ENCODE measurements at places on chromosomes 6 and 20. TPM values are rescaled to one million over a fixed set of nuclear protein-coding genes. Genes with fewer than 3 reads are reported as not detected.

DNA sequence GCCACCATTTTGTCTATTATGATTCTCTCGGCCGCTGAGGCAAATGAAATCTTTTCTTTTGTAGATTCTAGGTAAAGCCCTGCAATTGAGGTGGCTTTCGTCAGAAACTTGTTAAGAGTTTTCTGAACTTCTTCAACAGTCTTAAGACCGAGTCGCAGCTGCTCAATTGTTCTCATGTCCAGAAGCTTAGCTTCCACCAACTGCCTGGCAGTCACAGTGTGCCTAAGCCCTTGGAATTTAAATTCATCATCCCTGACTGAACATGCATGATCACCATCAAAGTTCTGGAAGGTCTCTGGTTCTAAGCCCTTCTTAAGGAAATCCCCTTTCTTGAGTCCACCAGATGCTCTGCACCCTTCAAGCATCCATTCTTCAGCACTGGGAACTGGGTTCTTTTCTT, 25.7 kb downstream of the DST start:
- H3K36me3 ChIP-seq, result peaks cover 4% of the 10 kb centered on the region
- H3K4me3 ChIP-seq, result no peak overlapping the region
- no peak overlapping the region for H3K27ac ChIP-seq
- no peaks in the 10 kb centered on the region for H3K4me1 ChIP-seq

DNA sequence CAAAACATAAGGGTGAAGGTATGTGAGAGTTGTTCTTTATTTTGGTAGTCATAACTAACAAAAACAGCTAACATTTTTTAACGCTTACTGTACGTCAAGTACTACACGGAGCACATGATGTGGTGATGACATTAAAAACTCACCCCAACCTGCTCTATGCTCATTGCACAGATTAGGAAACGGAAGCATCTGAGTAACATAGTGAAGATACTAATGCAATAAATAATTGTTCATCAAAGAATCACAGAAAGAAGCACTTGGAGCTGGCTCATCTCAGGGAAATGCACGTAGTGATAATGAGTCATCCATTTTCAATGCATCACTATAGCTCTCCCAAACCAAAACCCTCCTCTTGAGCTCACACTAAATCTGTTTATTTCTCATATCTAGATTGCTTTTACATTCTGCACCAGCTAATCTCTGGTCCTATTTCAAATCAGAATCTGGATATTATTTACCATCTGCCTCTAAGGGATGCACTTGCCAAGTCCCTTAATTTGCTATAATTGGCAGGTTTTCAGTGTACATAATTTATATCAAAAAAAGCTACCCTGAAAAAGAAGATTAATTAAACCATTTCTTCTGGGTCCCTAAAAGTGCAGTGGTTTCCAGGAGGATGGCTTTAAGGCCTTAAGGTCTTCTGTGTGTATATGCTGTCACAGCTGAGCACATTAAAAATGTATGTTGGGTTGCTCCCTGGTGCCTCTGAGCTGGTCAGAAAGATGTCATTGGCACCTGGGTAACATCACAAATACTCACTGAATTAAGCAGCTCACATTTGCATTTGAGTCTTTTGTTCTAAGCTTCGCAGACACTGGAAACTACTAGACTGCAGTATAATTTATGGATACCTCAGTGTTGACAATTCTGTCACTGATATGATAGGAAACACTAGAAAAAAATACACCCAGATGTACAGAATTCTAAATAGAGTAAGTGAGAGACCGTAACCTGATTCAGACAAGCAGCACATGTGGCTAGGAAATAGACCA, 677.4 kb upstream of the CITED2 start:
- H3K4me1 ChIP-seq, result peaks cover 9% of the 10 kb centered on the region
- no peaks in the 10 kb centered on the region for H3K36me3 ChIP-seq
- H3K27ac ChIP-seq, result no peak overlapping the region
- DNase-seq, result no peak
- H3K4me3 ChIP-seq, result no peak overlapping the region

DNA sequence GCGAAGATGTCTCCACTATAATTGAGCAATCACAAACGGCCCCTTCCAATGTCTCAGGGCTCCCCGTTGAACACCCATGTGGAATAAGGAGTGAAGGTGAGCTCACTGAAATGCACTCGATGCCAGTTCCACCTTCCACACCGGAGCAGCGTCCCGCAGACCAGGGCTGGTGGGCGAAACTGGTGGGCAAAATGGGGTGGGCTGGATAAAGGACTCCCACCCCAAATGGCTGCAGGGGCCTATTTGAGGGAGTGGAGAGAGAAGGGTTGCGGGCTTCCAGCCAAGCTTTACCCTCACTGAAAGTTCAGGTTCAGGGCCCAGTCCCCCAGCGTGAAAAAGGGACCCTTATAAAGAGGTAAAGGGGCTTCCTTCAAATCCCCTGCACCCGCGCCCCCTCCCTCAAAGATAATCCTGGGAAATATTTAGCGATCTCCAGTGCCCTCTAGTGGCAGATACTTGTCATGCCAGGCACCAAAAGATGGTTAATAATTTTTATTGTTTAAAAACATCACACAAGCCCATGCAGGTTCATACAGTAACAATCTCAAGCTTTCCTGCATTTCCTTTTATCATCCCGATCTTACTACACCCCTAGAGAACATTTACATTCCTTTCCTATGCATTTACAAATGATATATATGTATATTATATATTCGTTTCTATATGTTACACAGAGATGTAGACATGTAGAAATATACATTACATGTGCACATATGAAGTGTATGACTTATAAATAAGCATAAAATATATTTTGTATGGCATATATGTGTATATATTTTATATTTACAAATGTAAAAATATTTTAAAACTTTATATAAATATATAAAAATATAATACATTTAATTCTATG, 58.2 kb upstream of the NKX2-2 start:
- H3K27ac ChIP-seq, result no peak overlapping the region
- no peaks in the 10 kb centered on the region for H3K36me3 ChIP-seq
- H3K4me1 ChIP-seq, result no peaks in the 10 kb centered on the region
- DNase-seq, result peak; percentile 10

GRCh38 chr6:20223141-20223540, 10.9 kb upstream of the MBOAT1 start:
- H3K27me3 ChIP-seq, result no peaks in the 10 kb centered on the region
- no peaks in the 10 kb centered on the region for H3K36me3 ChIP-seq
- H3K27ac ChIP-seq, result no peak overlapping the region
- no peak overlapping the region for H3K4me3 ChIP-seq
- DNase-seq, result no peak

- no peak for DNase-seq
- H3K4me3 ChIP-seq, result no peak overlapping the region
- peaks cover 46% of the 10 kb centered on the region for H3K36me3 ChIP-seq
- no peak overlapping the region for H3K27ac ChIP-seq
- no peaks in the 10 kb centered on the region for H3K27me3 ChIP-seq
Measured at GRCh38 chr6:29945281-29945820, 3.0 kb downstream of the HLA-A start.

The CST5 gene
- not detected for polyA plus RNA-seq

The MATN4 gene
- not detected for polyA plus RNA-seq

The UBE3D gene
- polyA plus RNA-seq, result 0.54 TPM

The SUMO4 gene
- 0.28 TPM for polyA plus RNA-seq

The MMP24 gene
- polyA plus RNA-seq, result 0.54 TPM

The LAMP5 gene
- polyA plus RNA-seq, result 0.54 TPM

Data from small intestine (tissue), 16 donors.